ENCODE measurements at places on chromosomes 5 and 9.

DNA sequence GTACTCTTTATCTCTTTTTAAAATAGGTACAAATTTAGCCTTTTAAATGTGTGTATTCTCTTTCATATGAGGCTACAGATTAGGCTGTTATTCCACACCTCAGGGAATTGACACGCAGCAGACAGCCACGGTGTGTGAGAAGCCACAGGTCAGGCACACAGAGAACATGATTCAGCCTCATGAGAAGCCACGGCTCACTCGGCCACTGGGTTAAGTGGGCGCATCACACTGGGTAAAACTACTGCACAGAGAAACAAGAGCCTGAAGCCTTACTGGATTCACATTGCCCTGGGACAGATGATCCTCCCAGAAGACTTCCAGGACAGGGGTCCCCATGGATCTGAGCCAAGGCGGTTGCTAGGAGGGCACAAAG lies 28.2 kb downstream of the LPCAT1 start:
- H3K27me3 ChIP-seq, result no peaks in the 10 kb centered on the region
- no peak overlapping the region for H3K27ac ChIP-seq

GRCh38 chr5:150763023-150763769 lies 4.4 kb upstream of the DCTN4 start:
- DNase-seq, result no peak
- H3K27ac ChIP-seq, result no peak overlapping the region
- peaks cover 6% of the 10 kb centered on the region for H3K4me1 ChIP-seq
- peaks cover 1% of the 10 kb centered on the region for H3K27me3 ChIP-seq

- H3K27ac ChIP-seq, result no peak overlapping the region
- H3K27me3 ChIP-seq, result peaks cover 2% of the 10 kb centered on the region
- no peak overlapping the region for H3K4me3 ChIP-seq
- H3K36me3 ChIP-seq, result peaks cover 4% of the 10 kb centered on the region
- no peak for DNase-seq
Measured at GRCh38 chr5:137600721-137601360, 101.7 kb upstream of the SPOCK1 start.

- peaks cover 10% of the 10 kb centered on the region for H3K27me3 ChIP-seq
- peak overlapping the region; percentile 81 for H3K4me3 ChIP-seq
- H3K4me1 ChIP-seq, result peaks cover 52% of the 10 kb centered on the region
- peak overlapping the region; percentile 72 for H3K27ac ChIP-seq
- H3K36me3 ChIP-seq, result peaks cover 18% of the 10 kb centered on the region
Measured at GRCh38 chr9:127555840-127556820, 55.9 kb upstream of the STXBP1 start.

DNA sequence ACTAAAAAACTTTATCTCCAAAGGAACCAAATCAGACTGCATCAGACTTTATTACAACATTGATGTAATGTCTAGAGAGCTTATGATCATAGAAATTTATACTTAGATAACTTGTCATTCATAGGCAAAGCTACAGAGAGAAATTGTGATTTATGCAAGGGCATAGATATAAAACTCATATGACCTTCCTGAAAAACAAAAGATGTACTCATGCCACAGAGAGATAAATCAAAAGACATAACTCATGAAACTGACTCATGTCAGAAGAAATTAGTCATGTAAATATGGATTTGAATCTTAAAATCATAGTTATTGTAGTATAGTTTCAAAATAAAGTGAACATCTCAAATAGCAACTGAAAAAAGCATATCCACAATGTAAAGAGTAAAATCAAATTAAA lies 186.2 kb downstream of the GABBR2 start:
- H3K4me3 ChIP-seq, result no peak overlapping the region
- DNase-seq, result no peak
- no peak overlapping the region for H3K27ac ChIP-seq
- H3K27me3 ChIP-seq, result no peaks in the 10 kb centered on the region
- H3K36me3 ChIP-seq, result no peaks in the 10 kb centered on the region
- H3K4me1 ChIP-seq, result no peaks in the 10 kb centered on the region

GRCh38 chr5:32369542-32370155 lies 56.9 kb upstream of the MTMR12 start:
- no peak overlapping the region for H3K27ac ChIP-seq
- H3K4me1 ChIP-seq, result peaks cover 7% of the 10 kb centered on the region
- peaks cover 4% of the 10 kb centered on the region for H3K27me3 ChIP-seq

DNA sequence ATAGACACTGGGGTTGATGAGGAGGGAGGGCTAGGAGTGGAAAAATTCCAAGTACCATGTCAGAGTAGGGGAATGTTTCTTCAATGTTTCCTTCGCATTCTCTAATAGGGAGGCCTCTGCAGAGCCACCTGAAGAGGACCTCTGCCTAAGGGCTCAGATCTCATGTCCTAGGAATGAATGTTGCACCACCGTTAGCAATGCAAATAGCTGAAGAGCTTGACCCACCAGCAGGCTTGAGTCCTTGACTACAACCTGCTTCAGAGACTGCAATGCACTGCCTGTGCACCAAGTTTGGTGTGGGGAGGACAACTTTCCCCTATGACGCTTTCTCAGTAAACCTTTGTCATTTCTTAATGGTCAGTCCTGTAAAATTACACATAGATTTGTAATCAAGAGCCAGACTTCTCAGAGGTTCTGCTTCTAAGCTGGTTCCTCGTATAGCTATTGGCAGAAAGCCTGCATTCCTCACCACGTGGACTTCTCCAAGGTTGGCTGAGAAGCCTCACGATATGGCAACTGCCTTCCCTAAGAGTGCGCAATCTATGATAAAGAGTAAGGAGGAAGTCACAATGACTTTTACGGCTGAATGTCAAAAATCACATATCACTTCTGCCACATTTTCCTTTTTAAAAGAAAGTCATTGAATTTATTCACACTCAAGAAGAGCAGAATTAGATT lies 600.7 kb upstream of the PTGER4 start:
- no peaks in the 10 kb centered on the region for H3K36me3 ChIP-seq
- no peaks in the 10 kb centered on the region for H3K4me1 ChIP-seq
- H3K27ac ChIP-seq, result no peak overlapping the region
- H3K4me3 ChIP-seq, result no peak overlapping the region

DNA sequence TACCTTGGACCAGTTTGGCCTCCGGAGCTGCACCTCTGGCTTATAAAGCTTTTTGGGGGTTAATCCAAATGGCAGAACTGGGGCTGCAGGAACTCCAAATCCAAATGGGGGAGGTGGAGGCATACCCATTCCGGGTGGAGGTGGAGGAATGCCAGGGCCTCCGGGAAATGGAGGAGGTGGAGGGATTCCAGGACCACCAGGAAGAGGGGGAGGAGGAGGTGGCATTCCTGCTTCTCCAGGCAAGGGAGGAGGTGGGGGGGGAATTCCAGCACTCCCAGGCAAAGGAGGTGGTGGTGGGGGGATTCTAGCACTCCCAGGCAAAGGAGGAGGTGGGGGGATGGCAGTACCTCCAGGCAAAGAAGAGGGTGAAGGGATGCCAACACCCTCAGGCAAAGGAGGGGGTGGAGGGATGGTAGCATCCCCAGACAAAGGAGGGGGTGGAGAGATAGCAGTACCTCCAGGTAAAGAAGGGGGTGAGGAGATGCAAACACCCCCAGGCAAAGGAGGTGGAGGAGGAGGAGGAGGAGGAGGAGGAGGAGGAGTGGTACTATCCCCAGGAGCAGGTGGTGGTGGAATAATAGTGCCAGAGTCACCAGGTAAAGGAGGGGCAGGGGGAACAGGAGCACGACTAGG lies 45.2 kb downstream of the DIAPH1 start:
- H3K27ac ChIP-seq, result no peak overlapping the region
- H3K36me3 ChIP-seq, result peaks cover 51% of the 10 kb centered on the region
- H3K4me3 ChIP-seq, result no peak overlapping the region
- no peaks in the 10 kb centered on the region for H3K4me1 ChIP-seq
- no peak for DNase-seq

GRCh38 chr5:89211836-89212235 lies 328.9 kb upstream of the MEF2C start:
- no peaks in the 10 kb centered on the region for H3K27me3 ChIP-seq
- no peak overlapping the region for H3K4me3 ChIP-seq
- no peak for DNase-seq
- H3K27ac ChIP-seq, result no peak overlapping the region
- no peaks in the 10 kb centered on the region for H3K4me1 ChIP-seq
- no peaks in the 10 kb centered on the region for H3K36me3 ChIP-seq

DNA sequence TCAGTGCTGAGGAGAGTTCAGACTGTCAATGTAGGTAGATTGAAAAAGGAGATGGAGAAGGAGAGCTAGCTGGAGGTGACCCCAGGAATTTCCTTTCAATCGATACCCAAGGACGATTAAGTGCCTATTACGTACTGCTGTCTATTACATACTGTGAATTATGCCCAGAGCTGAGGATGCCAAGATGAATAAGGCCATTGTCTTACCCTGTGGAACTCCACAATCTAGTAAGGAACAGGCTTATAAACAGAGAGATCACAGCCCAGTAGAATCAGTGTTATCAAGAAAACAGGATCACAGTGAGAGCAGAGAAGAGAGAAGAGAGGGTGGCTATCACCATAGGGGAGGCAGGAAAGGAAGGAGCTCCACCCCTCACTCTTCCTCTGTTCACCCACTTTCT lies 54.1 kb upstream of the PDE8B start:
- H3K4me3 ChIP-seq, result no peak overlapping the region
- no peak overlapping the region for H3K27ac ChIP-seq
- no peak for DNase-seq

DNA sequence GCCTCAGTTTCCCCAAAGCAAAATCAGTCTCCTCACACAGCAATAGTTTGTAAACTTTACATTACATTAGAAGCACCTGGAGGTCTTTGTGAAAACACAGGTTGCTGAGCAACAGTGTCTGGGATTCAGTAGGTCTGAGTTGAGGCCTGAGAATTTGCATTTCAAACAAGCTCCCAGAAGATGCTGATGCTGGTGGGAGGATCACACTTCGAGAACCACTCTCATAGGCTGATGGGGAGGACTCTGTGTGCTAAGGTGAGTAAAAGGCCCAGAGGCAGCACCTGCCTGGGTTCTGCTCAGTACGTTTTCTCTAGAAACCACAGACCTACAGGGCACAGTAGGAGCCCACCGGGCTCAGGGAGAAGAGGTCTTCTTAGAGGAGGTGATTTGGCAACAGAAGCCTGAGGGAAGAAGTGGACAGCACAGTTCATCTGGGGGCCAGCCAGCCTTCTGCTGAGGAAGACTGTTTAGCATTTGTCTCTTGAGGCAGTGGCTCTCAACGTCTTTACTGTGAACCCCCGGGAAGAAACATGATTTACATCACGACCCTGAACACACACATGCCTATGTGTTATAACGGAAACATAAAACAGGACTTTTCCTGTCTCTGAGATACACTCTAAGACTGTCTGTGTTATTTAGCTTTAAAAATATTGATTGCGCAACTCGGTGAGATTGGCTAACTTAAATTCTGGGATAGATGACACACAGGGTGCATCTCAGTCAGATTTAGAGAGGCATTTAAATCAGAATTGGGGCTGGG lies 24.8 kb upstream of the DENND1A start:
- no peaks in the 10 kb centered on the region for H3K36me3 ChIP-seq
- H3K4me3 ChIP-seq, result no peak overlapping the region
- H3K4me1 ChIP-seq, result no peaks in the 10 kb centered on the region
- H3K27me3 ChIP-seq, result no peaks in the 10 kb centered on the region
- no peak for DNase-seq
- H3K27ac ChIP-seq, result no peak overlapping the region

DNA sequence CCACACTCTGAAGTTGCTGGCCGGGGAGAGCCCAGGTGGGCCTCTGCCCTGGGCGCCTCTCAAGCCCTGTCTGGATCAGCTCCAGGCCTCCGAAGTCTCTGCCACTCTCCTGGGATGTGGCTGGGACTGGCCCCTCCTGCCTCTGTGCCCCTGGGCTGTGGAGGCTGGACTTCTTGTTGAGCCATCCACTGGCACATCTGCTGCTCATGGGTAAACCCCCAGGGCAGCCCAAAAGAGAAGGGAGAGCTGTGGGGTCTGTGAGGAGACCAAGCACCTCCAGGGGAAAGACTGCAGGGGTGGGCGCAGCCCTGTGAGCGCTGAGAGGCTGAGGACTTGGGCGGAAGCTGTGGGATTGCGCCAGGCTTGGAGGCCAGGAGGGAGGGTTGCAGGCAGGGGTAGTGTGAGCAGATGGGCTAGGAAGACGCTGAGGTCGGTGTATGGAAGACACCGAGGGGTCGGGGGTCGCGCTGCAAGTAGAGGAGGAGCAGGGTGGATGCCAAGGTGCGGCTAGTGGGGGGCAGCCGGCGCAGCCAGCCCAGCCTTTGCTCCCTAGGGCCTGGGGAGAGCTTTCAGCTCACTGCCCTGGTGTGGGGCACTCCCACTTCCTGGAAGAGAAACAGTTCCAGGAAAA lies 118.1 kb downstream of the WNK2 start:
- no peaks in the 10 kb centered on the region for H3K4me1 ChIP-seq
- H3K27me3 ChIP-seq, result peaks cover 2% of the 10 kb centered on the region
- H3K27ac ChIP-seq, result no peak overlapping the region
- no peak overlapping the region for H3K4me3 ChIP-seq

DNA sequence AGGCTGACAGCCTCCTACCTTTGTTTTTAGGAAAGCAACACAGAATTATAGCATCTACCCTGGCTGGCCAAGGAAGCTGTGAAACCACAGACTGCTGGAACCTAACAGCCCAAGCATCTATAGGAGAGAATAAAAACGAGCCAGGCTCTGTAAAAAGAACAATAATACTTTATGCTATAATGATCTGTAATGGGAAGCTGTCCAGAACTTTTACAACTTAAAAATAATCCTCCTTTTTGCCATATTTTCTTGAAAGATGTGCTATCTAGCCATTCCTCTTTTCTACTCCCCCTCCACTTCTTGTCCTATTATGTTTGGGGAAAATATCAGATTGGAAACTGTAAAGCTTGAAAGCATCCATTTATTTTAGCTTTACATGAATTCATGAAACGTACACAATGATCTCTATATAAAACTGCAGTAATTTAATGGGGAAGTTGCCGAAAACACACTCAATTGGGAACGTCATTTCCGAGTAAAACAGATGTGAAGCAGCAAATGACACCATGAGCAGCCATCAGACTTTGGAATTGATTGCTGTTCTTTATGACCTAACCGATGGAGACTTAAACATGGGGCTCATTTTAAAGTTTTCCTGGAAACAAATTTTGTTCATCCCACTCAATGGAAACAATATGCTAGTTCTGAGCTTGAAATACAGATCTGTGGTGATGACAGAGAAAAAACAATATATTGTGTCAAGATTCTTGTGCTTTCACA lies 450.3 kb upstream of the CLINT1 start:
- no peak for DNase-seq
- no peak overlapping the region for H3K27ac ChIP-seq
- no peaks in the 10 kb centered on the region for H3K4me1 ChIP-seq
- H3K27me3 ChIP-seq, result no peaks in the 10 kb centered on the region
- no peaks in the 10 kb centered on the region for H3K36me3 ChIP-seq

Measured in endothelial cell (in vitro differentiated cells).